ENCODE measurements at places on chromosomes 7 and 10.
A peak's percentile ranks its signal among the peaks of the same experiment; 100 is the strongest.

DNA sequence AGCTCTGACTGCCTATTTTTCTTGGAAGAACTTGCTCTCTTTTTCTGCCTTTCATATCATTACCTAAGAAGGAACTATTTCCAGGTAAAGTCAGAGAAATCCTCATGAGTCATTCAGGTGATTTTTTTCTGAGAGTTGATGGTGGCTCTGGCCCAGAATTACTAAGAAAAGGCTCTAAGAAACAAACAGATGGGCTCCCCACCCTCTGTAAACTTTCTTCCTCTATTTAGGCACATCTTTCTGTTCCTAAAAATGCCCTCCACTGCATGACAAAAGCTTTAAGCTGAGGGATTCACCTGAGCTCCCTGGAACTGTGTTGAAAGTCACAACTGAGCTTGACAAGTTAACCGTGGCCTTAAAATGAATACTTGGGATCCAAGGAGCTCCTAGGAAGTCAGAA, 1.6 kb downstream of the OLAH start:
- no peak for DNase-seq

GRCh38 chr10:15254808-15255648, 86.5 kb upstream of the NMT2 start:
- DNase-seq, result peak; percentile 28

DNA sequence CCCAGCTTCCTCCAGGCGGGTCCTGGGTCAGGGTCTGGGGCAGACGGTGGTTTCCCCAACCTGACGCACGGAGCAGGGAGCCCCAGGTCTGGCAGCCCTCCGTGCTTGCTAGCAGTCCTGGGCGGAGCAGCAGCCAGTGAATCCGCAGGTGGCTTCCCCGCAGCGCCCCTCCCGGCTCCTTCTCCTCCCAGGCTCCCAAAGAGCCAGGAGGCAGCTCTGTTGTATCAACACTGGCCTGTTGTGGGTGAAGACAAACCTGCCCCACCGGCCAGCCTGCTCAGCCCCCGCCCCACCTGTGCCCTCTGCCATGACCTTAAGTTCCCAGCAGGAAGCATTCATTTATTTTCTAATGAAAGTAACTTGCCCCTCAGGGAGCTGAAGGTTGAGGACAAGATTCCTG, 24.0 kb upstream of the TMEM213 start:
- no peak for DNase-seq

DNA sequence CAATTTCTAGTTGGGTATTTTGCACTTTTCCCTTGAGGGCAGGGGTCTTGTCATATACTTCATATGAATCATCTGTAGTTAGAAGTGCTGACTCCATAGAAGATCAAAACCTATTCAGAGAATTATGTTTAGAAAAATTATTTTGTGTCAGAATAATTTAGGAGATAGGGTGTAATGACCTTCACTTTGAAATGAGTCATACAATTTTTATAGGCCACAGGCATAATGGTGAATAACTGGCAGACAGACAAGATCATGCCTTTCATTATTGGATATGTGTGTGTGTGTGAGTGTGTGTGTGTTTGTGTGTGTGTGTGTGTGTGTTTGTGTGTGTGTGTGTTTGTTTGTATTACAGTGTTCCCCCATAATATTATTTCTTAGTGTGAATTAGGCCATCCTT, 523.0 kb downstream of the ANKRD7 start:
- DNase-seq, result no peak

DNA sequence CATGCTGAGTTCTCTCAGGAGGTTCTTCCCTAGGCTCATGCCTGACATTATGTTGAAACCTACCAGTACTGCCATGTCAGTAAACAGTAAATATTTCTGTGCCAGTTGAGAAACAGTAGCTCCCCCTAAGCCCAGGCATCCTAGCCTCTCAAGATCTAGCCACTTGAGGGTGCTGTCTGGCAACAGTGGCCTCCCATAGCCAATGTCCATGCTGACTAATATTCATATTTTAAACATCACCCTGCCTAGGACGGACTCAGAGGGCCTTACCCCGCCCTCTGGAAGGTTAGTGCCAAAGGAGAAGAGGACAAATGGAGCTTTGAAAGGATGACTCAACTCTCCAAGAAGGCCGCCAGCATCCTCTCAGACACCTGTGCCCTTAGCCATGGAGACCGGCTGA, 7.7 kb downstream of the ACSM6 start:
- no peak for DNase-seq

GRCh38 chr7:102155821-102156441, 130.7 kb upstream of the SH2B2 start:
- DNase-seq, result no peak

DNA sequence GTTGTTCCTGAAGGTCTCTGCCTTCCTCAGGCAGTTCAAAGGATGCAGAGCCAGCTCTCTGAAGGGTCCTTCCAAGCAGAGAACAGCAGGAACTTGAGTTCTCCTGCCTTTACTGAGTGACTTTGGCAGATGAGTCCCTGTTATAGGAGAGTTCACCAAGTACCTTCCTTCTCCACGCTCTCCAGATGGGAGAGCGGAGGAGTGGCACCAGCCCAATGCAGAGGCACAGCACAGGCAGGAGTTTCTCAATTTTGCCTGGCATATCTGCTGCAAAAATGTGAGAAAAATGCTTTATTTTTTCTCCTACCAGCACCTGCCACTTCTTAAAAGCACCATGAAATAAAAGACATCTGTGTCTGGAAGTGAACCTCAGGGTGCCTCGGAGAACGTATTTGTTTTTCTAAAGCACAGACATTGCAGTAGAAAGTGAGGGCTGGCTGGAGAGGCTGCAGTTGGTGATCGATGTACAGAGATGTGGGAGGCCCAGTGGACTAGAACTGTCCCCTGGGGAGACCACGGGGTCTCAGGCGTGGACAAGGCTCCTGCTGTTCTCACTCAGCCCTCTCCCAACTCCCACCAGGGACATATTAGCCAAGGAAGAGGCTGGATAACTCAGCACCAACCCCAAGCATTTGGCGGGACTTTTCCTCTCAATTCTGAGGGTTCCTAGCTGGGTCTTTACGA, 174.5 kb downstream of the WDR37 start:
- DNase-seq, result no peak

DNA sequence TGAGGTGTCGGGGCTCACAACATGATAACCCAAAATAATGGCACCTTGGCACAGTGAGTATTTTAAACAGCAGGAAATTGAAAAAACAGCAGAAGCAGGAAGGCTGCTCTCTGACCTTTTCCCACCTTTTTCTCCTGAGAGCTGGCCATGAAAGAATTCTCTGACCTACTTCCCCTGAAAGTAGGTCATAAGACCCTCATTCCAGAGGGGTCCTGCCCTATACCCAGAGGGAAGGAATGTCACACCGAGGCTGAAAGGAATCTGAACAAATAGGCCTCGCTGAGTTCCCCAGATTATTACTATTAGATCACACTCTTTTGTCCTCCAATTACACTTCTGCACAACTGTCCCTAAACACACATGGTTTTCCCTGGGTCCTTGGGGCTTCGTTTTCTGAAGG, 18.8 kb downstream of the CPVL start:
- DNase-seq, result no peak

DNA sequence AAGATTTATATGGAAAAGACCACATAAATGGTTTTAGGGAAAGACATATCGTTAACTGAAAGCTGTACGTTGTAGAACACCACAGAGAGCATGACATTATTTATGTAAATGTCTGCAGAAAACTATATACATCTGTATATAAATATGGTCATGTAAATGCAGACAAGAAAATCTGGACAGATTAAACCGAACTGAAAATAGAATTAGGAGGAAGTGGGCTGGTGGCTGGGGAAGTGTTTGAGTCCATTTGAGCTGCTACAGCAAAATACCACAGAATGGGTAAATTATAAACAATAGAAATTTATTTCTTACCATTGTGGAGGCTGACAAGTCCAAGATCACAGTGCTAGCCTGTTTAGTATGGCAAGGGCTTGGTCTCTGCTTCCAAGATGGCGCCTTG, 56.3 kb upstream of the USP6NL start:
- DNase-seq, result no peak

GRCh38 chr7:45459476-45459875, 114.7 kb upstream of the ADCY1 start:
- DNase-seq, result no peak

DNA sequence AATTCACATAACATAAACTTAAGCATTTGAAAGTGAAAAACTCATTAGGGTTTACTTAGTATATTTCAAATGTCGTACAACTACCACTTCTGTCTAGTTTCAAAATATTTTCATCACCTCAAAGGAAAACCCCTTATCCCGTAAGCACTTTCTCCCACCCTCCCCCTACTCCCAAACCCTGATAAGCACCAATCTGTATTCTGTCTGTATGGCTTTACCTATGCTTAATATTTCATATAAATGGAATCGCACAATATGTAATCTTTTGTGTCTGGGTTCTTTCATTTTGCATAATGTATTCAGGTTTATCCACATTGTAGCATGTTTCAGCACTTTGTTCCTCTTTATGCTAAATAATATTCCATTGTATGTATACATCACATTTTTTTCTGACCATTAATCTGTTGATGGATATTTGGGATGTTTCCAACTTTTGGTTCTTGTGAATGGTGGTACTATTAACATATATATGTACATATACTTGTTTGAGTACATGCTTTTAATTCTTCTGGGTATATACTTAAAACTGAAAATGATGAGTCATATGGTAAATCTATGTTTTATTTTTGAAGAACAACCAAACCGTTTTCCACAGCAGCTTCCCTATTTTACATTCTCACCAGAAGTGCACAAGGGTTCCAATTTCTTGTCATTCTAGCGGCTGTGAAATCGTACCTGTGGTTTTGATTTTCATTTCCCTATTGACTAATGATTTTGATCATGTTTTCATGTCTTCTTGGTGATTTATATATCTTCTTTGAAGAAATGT, 6.2 kb upstream of the STARD3NL start:
- DNase-seq, result peak; percentile 2

GRCh38 chr10:129785536-129785981, 178.5 kb downstream of the EBF3 start:
- DNase-seq, result no peak

- no peak for DNase-seq
Observed at GRCh38 chr7:98222533-98223195, 11.4 kb downstream of the BHLHA15 start.

DNA sequence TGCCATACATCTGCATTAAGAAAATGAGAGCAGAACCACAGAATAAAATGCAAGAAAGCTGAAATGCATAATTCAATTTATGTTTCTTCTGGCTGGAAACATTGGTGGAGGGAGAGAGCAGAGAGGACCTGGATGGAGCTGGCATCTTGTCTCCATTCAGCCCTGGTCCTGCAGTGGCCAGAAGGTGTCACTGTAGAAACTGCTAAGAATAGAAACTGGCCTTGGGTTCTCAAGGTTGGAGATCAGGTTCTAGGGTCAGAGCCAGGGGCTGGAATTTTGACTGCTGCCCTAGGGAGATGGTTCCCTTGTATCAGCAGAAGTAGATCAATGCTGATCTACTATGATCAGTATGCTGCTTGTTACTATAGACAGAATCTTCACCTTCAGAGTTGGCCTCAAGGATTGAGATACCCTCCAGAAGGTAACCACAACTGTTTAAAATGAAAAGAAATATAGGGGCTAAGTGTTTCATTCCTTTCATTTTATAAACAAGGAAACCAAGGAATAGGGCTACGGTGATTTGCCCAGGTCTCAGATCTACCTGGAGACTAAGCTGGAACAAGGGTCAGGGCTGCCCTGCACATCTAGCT, 13.1 kb downstream of the TAS2R41 start:
- DNase-seq, result no peak

DNA sequence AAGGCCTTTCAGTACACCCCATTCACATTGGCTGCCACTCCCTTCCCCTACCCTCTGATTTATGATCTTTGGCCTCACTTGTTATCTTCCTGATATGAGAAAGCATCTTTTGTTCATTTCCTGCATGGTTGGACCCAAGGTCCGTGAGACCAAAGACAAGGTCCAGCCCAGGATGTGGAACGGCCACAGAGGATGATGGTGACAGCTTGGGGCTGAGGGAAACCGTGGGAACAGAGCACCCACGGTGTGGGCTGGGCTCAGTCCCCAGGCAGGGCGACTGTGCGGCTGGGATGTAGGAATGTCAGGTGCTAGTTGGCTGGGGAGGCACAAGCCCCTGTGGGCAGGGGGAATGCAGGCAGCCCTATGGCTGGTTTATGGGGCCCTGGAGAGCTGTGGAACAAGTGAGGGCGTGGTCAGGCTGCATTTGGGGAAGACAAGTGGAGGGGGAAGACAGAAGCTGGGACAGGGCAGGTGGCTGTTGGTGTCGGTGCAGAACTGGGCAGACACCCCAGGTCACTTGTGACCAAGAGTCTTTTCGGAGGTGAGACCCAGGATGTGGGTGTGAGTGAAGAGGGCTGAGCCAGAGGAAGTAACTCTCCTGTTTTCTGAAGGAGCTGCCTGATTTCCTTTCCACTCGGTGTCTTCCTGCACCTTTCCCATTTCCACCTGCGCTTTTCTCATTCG, 51.7 kb upstream of the IGFBP3 start:
- DNase-seq, result no peak

DNA sequence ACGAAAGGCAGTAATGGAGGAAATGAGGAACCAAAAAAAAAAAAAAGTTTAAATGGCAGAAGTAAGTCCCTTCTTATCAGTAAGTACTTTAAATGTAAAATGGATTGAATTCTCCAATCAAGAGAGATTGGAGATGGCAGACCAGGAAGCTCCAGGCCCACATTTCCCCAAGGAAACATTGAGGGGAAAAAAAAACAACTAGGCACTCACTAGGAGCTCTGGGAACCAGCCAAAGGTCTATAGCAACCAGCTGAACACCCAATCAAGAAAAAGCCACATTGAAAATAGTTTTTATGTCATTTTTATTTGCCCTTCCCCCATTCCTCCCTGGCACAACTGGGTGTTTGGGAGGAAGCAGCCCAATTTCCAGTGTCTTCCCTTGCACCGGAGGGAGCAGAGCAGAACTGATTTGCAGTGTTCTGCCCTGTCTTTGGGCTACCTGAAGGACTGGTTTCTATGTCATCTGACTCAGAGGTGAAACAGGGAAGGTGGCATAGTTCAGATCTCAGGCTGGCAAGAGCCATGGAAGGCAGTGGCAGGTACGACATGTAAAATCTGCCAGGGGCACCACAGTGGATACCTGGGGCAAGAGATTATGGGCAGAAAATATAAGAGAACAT, 121.9 kb downstream of the SMURF1 start:
- no peak for DNase-seq

GRCh38 chr7:28836716-28837115, 121.4 kb downstream of the TRIL start:
- DNase-seq, result no peak

GRCh38 chr10:22536620-22537019, 177.8 kb downstream of the PIP4K2A start:
- DNase-seq, result no peak

GRCh38 chr7:22093001-22093400, 147.3 kb upstream of the CDCA7L start:
- no peak for DNase-seq

DNA sequence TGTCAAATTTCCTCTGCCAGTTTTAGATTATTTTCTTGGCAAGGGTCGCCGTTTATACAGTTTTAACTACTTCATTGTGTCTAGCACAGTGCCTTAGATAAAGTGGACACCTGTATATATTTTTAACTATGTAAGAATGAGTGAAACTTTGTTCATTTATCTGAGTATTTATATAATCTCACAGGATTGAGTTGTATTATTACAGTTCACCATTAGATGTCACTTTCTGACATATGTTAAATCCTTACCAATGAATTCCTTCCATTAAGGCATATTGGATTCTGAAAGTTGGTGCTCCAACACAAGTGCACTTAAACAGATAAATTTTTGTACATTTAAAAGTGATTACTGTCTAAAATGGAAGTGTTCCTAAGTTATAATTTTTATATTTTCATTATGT, 43.0 kb downstream of the ZMYND11 start:
- DNase-seq, result no peak

Data from activated naive CD8-positive, alpha-beta T cell treated with anti-CD3 and anti-CD28 coated beads for 36 hours (primary cell).